ENCODE measurements at places on chromosomes 12 and 14. TPM values are rescaled to one million over a fixed set of nuclear protein-coding genes. Genes with fewer than 3 reads are reported as not detected.

ZBTB42 gene
- total RNA-seq, result 11.8 TPM

SYNE3 gene
- 15.1 TPM for total RNA-seq

KRT78 gene
- not detected for total RNA-seq

MYH6 gene
- under 0.01 TPM for total RNA-seq

GALNT6 gene
- total RNA-seq, result 34.2 TPM

C14orf180 gene
- not detected for total RNA-seq

CARMIL3 gene
- total RNA-seq, result 1.3 TPM

TAS2R13 gene
- 1.3 TPM for total RNA-seq

DNA sequence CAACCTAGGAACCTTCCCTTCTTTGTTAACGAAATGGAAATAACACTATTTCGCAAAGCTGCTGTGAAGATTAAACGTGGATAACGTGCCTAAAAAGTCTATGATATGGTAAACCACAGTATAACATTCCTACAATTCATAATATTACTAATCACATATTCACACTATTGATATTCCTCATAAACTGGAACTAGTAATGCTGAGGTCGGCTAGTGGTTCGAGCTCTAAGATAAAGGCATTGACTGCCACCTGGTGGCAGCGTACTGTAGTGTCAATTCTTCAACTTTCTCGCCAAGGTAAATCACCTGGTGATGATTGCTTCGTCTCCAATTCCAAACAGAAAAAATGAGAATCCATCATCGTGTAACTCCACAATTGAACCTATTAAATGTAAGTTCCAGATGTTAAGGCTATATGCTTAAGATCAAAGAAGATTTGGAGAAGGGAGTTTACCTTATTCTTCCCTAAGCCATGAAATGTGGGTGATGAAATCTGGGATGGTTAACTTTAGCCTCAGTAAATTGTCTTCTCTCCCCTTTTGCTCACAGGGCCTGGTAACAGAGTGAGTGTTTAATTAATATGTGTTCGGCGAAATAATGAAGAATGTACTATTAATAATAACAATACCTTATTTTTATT lies 197.5 kb upstream of the TMEM132C start:
- peak; percentile 63 for DNase-seq

GRCh38 chr14:29900609-29901350 lies 26.9 kb downstream of the PRKD1 start:
- no peak for DNase-seq

DNA sequence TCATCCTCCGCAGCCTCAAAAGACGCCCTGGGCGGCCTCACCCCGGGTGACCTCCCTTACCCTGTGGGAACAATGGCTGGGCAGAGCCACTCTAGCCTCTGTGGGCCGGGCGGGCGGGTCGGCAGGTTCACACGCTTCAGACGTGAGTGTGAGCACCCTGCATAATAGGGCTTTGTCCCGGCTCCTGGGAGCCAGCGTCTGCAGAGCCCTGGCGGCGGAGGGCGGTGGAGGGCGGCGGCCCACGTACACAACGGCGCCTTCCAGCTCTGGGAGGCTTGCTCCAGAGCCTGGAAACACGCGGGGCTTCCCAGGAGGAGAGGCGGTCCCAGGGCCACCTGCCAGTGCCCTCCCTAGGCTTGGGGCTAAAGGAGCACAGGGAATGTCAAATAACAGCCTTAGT lies 205.6 kb downstream of the BCL11B start:
- DNase-seq, result no peak

- DNase-seq, result no peak
Measured at GRCh38 chr12:30942486-30942885, 15.9 kb downstream of the TSPAN11 start.

GRCh38 chr12:65828711-65829339 lies 4.5 kb downstream of the HMGA2 start:
- DNase-seq, result no peak

- DNase-seq, result no peak
Measured at GRCh38 chr12:85711735-85712390, 124.3 kb downstream of the RASSF9 start.

- peak; percentile 36 for DNase-seq
Measured at GRCh38 chr12:53174881-53175491, 5.5 kb upstream of the ZNF740 start.

- DNase-seq, result no peak
Measured at GRCh38 chr12:96099986-96100385, 64.6 kb upstream of the LTA4H start.

- DNase-seq, result no peak
Measured at GRCh38 chr12:103036581-103037214, 79.2 kb downstream of the ASCL1 start.

GRCh38 chr14:69325646-69326265 lies 65.8 kb downstream of the GALNT16 start:
- DNase-seq, result no peak

DNA sequence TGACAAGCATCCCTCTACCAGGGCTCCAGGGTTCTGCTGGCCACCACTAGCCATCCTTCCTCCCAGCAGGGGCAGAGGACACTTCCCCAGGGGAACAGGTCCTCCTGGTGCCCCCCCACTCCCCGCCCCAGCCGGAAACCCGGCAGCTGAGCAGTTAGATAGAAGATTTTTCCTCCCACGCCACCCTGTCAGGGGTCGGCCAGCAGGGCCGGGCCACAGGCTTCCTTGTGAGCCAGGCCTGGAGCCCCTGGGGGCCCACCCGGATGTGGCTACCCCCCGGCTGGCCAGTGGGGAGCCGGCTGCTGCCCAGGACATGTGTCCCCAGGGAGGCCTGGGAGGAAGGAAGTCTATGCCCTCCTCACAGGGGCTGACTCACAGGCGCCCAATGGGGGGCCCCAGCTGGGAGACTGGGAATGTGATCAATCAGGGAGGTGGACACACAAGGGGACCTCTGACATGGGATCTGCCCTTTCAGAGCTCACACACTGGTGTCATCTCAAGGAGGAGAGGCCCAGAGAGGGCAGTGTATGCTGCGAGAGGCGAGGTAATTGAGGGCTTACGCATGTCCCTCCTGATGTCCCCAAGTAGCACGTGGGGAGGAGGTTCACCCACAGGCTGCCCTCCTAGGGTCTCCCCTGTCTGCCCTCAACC lies 4.2 kb downstream of the SH2B3 start:
- DNase-seq, result no peak

GRCh38 chr12:2084553-2085296 lies 31.9 kb downstream of the CACNA1C start:
- no peak for DNase-seq

DNA sequence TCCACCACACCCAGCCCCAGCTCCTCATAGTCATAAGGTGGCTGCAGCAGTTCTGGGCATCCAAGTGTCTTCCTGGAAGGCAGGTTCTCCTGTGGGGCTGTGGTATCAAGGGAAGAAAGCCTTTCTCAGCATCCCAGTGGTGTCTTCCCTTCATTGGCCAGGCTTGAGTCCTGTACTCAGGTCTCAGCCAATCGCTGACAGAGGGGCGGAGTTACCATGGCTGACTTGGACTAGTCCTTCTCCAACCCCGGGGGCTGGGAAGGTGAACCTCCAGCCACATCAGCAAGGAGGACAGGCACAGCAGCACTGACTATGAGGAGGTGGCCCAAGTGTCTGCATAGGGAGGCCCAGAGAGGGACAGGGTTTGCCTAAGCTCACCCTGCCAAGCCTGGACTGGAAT lies 64.0 kb upstream of the SLC24A4 start:
- DNase-seq, result no peak

DNA sequence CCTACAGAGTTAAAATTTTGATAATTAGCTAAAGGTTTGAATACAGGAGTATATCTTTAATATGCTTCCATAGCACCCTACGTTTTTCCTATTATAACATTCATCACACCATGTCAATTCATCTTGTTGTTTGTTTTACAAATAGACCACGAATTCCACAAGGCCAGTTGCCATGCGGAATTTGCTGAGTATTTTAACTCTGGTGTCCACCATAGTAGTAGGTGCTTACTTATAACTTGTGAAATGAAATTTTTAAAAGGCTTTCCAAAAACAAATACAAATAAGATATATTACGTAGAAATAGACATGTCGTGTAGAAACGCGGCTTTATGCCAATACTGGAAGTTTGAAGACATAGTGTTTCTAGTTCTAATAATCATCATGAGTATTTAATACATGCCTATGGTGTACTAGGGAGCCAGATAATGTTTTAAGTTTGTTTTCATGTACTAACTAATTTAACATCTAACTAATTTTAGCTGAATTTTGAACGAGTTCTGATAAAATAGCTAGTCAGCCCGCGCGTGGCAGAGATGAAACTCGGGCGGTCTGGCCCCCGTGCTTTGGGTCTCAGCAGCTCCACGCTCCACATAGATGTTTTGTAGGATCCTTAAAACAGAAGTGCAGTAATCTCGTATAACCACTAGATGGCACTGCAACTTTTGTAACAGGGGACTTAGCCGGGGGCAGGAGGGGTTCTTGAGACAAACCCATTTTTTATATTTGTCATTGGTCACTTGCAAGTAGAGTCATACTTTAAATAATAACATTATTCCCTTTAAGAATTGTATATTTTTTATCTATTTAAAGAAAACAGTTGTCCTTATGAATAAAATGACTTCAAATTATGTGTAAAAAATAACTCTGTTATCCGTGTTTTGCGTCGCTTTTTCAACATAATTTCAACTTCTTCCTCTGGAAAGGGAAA lies 10.2 kb downstream of the CD69 start:
- no peak for DNase-seq

DNA sequence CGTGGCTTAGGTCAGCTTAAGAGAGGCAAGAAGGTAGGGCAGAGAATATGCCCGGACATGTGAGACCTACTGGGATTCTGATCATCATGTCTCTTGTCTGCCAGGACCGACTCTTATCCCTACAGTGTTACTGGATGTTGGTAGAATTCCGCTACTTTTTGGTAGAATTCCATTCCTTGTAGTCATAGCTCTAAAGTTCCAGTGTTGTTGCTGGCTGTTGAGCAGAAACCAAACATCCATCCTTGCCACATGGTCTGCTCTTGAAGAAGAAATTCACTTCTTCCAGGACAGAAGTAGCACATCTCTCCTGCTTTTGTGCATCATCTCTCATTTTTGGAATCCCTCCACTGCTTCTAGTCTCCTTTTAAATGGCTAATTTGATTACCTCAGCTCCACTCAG lies 453.7 kb downstream of the RPL10L start:
- no peak for DNase-seq

- DNase-seq, result no peak
Measured at GRCh38 chr14:97077253-97077653, 280.1 kb downstream of the VRK1 start.

- DNase-seq, result no peak
Measured at GRCh38 chr14:27608377-27608776, 1010.5 kb upstream of the NOVA1 start.

All from hematopoietic multipotent progenitor cell (in vitro differentiated cells).